ENCODE measurements at places on chromosomes 3 and 15.
A peak's percentile ranks its signal among the peaks of the same experiment; 100 is the strongest.

DNA sequence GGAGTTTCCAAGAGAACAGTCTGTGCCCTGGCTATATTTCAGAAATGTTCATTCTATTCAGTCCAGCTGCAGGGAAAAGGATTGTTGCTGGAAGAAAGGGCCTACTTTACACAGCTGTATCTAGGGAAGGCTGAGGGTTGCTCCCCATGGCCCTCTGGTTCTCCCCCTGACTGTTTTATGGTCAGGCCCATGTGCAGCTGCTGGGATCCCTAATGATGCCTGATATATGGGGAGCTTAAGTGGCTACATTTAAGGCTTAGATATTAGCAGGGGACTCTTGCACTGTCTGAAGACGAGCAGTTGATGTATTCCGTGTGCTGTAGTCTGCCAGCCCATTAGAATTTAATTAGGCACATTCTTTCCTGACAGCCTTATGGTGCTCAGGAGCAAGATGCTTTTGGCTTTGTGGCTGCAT, 72.0 kb downstream of the FAM43A start:
- DNase-seq, result no peak

- DNase-seq, result no peak
Measured at GRCh38 chr15:39919411-39919747, 687 bp downstream of the GPR176 start.

GRCh38 chr3:128413003-128413370, 53.7 kb downstream of the DNAJB8 start:
- no peak for DNase-seq

- DNase-seq, result peak; percentile 50
Measured at GRCh38 chr15:76987896-76988860, 6.7 kb upstream of the PSTPIP1 start.

DNA sequence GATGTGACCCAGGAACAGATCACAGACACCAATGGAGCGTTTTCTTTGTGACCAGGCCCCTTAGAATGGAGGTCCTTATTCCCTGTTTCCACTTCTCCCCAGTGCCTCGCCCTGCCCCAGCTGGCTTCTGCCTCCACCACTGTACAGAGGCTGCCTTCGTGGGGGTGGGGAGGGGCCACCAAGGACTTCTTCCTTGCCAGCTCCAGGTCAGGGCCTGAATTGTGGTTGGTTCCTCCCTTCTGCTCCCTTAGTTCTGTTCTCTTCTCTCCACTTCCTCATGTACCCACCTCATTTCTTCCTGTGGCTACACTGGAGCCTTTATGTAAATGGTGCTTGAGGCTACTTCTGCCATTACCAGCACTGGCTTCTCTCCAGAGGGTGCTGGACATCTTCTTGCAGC, 16.4 kb downstream of the TGM4 start:
- DNase-seq, result no peak

DNA sequence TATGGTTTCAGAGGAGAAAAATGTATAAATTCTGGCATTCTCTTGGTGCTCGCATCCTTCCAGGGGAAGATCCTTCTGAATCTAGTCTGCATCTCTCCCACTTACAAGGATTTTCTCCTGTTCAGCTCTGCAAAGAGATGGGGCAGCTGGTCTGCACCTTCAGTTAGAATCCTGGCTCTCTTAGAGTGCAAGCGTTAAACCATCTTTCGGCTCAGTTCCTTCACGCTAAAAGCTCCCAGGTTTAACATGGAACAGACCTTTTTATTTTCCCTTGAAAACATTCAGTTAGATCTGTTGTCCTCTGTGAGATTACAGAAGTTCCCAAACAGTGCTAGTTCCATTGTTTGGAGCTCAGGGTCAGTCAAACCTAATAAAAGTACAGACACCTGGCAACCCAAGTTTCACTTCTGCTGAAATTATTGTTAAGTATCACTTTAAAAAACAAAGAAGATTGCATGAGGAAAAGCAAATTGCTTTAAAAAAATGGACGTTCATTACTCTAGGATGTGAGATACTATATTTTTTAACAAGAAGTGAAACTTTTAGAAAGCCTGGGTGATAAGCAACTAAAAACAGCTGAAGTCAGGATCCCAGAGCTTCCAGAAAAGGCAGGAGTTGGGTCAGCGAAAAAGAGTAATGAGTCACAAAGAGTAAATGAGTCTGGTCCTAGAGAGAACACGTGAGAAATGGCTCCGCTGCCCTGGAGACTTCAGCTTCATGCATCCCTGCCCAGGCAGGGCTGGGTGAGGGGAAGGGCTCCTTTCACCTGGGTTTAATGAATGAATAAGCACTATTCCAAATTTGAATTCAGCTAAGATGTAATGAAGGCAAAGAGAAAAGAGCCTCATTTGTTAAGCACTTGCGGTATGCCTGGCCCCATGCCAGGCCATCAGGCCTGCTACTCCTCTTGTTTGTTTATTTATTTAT, 63.3 kb downstream of the ABTB1 start:
- peak; percentile 30 for DNase-seq

DNA sequence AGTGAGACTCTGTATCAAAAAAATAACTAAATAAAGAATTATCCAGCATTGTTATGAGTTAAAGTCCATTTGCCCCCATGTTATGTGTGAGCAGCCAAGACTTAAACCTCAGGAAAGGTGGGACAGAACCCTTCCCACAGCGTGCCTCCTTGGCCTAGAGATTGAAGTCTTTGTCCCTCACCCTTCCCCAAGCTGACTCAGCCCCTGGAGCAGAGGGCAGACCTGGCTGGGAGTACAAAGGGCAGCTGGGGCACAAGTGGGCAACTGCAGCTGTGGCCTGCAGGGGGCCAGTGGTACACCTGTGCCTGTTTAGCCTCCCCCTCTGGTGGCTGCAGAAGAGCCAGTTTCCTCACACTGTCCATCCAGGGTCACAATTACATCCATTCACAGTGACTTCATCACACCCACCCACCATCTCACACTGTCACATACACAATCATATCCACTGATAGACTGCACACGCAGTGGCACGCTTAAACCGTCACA, 940 bp upstream of the ACY1 start:
- peak; percentile 76 for DNase-seq

- peak; percentile 58 for DNase-seq
Measured at GRCh38 chr3:31456373-31456772, 76.4 kb upstream of the STT3B start.

DNA sequence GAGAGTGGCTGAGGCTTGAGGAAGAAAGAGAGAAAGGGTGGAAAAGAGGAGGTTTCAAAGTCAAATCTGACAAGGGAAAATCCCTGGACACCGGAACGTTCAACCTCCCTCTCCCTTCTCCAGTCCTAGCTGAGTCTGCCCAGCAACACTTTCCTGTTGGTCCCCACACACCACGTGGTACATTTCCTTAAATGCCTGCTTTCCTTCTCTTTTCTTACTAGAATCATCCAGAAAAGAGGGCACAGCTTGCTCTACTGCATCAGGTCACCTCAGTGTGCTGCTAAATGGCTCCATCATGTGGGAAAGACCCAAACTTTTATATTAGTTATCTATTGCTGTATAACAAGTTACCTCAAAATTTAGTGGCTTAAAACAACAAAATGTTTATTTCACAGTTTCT, 181.2 kb downstream of the NECTIN3 start:
- DNase-seq, result peak; percentile 12

GRCh38 chr3:52393131-52393807, 51.6 kb downstream of the SEMA3G start:
- DNase-seq, result no peak

GRCh38 chr3:185998136-185998535, 60.3 kb upstream of the TRA2B start:
- peak; percentile 69 for DNase-seq

DNA sequence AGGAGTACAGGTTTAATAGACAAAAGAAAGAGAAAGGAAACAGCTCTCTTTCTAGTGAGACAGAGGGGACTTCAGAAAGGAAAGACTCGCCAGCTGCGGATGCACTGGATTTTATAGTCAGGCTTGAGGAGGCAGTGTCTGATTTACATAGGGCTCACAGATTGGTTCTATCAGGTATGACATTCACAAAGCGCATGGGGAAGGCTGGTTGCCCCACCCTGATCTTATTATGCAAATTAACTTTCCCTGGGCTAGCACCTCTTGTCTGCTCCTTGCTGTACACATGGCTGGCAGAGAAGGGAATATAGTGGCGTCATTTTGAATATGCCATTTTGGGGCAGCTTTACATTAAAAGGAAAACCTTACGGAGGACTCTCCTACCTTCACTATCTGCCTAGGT, 938.4 kb upstream of the SEMA6D start:
- DNase-seq, result no peak

GRCh38 chr3:172009803-172010202, 29.6 kb upstream of the FNDC3B start:
- no peak for DNase-seq

DNA sequence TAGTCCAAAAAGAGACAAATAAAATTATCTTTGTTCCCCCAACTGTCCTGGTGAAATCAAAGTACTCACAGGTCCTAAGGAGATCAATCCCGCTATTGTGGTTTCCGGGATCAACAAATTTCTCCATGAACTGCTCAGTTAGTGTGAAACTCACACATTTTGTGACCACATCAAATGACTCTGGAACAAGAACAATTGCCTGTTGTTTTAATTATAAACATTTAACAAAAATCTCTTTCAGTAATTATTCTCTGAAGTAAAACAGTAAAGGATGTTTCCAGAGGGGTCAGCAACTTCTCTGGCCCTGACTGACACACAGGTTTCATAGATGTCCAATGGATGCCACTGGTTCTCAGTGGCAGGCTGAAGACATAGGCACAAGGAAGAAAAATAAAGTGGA, 3.9 kb downstream of the CLDND1 start:
- DNase-seq, result no peak

DNA sequence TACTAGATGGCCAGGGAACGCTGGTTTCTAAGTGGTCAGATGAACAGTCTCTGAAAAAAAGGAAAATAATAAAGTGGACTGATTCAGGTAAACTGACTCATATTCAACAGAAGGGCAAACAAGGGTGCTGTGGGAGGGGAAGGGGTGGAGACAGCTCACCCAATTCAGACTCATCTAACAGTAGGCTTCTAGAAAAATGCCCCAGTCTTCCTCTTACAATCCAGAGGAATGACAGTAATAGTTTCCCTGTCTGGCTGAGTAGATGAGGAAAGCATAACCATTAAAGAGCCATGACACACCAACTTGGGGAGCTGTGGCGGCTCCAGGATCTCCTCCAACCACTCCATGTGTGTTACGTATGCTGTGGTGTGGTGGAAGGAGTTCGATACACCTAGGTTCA, 231.4 kb upstream of the UMPS start:
- DNase-seq, result no peak

GRCh38 chr3:42871592-42872196, 4.0 kb downstream of the CYP8B1 start:
- DNase-seq, result peak; percentile 74

- DNase-seq, result no peak
Measured at GRCh38 chr3:33313331-33313730, 36.1 kb downstream of the FBXL2 start.

- DNase-seq, result peak; percentile 38
Measured at GRCh38 chr3:126464494-126464893, 11.2 kb downstream of the ZXDC start.

DNA sequence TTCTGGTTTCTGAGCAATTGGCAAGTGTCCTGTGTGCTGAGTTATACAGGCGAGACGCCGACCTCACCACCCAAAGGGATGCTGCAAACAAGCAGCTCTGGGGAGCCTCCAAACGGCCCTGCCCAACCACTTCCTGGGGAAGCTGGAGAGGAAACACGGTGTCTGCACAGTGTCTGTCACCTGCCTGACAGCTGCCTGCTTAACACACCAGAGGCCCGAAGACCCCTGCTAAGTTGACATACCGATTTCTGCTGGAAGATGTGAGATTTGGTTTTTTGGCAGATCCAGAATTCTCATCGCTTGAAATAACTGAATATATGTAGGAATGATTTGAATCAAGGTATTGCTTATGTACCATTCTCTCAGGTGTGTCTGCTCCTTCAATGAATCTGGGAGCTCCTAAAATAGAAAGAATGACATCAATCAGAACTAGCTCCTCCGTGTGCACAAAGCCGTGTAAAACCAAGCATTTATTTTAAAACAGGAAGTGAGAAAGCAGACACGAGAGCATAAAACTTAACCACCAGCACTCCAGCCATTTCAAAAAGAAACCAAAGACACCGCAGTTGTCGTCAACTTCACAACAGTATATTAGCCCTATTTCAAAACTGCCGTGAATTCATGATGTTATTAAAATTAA, 27.2 kb downstream of the LRRC2 start:
- DNase-seq, result peak; percentile 84

GRCh38 chr3:31942446-31942845, 38.6 kb downstream of the OSBPL10 start:
- DNase-seq, result no peak

- DNase-seq, result peak; percentile 16
Measured at GRCh38 chr15:55357774-55358173, 38.8 kb downstream of the PIGB start.

DNA sequence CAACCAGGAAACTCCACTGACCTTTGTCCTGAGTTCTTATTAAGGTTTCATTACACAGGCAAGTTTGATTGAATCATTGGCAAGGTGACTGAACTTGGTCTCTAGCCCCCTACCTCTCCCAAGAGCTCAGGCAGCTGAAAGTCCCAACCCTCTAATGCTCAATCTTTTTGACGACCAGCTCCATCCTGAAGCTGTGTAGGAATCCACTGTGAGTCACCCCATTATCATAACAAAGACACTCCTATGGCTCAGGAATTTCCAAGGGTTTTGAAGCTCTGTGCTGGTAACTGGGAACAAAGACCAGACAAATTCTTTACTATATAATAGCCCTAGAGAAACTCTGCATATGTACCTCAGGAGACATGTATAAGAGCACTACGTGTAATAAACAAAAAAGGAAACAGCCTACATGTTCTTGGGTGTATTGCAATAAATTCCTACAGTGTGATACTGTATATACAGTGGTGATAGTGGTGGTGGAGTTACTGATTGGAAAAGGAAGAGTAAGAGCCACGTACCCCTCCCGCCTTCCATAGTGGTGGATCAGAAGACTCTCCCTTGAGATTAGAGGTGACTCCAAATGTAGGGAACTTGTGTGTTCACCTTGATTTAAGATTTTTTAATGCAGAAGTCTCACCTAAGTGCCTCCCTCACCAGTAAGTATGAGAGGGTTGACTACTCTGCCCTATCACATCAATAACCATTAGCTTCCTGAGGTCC, 116.6 kb downstream of the ST8SIA2 start:
- DNase-seq, result no peak

Data from hematopoietic multipotent progenitor cell treated with erythropoietin and hydrocortisone succinate and interleukin-3 and kit ligand, for 4 days (in vitro differentiated cells).